Stimulated activated CD8-positive, alpha-beta memory T cell treated with anti-CD3 and anti-CD28 coated beads, Interleukin-15, amount 100 ng/mL, for 48 hours (primary cell): ENCODE measurements at places on chromosomes 12 and 14.
A peak's percentile ranks its signal among the peaks of the same experiment; 100 is the strongest.

GRCh38 chr12:62537551-62537950, 70.9 kb downstream of the MON2 start:
- DNase-seq, result no peak

DNA sequence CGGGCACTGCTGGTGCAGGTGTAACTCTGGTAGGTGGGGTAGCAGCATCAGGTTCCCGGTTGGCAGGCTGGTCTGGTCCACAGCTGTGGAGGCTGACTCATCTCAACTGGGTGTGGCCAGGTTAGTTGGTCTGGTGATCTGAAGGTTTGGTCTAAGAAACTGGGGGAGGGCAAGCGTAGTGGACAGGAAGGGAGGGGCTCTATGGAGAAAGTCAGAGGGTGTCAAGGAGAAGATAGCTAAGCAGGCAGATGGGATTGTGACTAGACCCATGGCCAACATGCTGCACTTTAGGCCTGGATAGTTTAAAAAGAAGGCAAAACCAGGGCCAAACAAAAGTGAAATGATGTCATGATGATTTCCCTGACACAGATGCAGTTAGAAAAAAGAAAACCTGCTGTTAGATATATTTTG, 7.9 kb downstream of the TRIM9 start:
- no peak for DNase-seq

DNA sequence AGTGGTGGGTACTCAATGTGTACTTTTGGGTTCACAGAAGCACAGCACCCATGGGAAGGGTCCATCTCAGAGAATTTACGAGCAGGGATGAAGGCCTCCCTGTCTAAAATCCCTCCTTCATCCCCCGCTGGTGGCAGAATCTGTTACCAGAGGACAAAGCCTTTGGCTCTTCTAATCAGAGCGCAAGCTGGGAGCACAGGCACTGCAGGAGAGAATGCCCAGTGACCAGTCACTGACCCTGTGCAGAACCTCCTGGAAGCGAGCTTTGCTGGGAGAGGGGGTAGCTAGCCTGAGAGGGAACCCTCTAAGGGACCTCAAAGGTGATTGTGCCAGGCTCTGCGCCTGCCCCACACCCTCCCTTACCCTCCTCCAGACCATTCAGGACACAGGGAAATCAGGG, 1.5 kb upstream of the GPR162 start:
- DNase-seq, result no peak

GRCh38 chr14:31543969-31544799, 17.0 kb upstream of the NUBPL start:
- no peak for DNase-seq

- DNase-seq, result no peak
Observed at GRCh38 chr14:96698960-96699539, 98.1 kb upstream of the VRK1 start.

DNA sequence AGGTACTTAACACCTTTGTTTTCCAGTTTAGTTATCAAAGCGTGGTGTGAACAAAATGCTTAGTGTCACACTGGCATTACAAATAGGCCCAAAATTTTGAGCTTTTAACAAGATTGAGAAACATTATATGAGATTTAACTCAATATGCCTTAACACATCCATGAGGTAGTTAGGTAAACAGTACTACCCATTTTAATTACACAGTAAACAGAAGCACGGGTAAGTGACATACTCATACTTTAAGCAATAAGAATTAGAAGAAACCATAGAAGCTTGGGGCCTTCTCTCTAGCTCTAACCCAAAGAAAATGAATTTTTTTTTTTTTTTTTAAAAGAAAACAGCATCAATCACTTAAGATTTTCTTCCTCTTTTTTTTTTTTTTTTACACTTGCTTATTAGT, 15.5 kb upstream of the PHLDA1 start:
- DNase-seq, result no peak

GRCh38 chr14:103546652-103547454, 15.6 kb downstream of the BAG5 start:
- DNase-seq, result peak; percentile 48

- no peak for DNase-seq
Observed at GRCh38 chr12:102249079-102249841, 51.6 kb upstream of the PMCH start.

- DNase-seq, result no peak
Observed at GRCh38 chr12:111088409-111088808, 168.0 kb upstream of the MYL2 start.

GRCh38 chr12:57248934-57249742, 1.8 kb downstream of the STAC3 start:
- DNase-seq, result no peak

DNA sequence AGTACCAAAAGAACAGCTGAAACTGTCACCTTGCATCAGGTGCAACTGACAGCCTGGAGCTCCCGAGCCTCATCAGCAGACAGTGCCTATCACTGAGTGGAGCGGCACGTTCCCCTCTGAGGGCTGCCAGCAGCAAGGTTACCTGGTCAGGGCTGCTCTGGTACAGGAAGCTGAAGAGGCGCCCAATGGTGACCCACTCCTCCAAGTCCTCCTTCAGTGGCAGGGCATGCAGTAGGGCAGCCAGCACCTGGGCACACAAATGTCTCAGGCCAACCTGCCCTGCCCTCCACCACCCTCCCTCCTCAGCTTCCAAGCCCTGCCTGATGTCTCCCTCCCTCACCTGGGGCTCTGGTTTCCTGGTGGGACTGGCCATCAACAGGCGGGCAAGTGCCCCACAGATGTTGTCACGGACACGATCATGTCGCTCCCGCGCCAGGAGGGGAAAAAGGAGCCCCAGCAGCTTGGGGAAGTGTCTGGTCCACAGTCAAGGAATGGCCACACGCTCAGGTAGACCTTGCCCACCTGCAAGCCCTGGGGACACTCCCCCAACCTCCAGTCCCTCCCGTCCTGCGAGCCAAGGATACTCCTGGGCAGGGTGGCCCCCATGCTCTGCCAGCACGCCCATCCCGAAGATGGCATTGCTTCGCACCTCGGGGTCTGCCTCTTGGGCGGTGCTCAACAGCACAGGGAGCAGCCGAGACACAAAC, 7.1 kb downstream of the IPO4 start:
- DNase-seq, result no peak

GRCh38 chr12:70121562-70121961, 121.7 kb upstream of the CNOT2 start:
- DNase-seq, result no peak

- DNase-seq, result no peak
Observed at GRCh38 chr14:31292937-31293616, 85.5 kb upstream of the HECTD1 start.

DNA sequence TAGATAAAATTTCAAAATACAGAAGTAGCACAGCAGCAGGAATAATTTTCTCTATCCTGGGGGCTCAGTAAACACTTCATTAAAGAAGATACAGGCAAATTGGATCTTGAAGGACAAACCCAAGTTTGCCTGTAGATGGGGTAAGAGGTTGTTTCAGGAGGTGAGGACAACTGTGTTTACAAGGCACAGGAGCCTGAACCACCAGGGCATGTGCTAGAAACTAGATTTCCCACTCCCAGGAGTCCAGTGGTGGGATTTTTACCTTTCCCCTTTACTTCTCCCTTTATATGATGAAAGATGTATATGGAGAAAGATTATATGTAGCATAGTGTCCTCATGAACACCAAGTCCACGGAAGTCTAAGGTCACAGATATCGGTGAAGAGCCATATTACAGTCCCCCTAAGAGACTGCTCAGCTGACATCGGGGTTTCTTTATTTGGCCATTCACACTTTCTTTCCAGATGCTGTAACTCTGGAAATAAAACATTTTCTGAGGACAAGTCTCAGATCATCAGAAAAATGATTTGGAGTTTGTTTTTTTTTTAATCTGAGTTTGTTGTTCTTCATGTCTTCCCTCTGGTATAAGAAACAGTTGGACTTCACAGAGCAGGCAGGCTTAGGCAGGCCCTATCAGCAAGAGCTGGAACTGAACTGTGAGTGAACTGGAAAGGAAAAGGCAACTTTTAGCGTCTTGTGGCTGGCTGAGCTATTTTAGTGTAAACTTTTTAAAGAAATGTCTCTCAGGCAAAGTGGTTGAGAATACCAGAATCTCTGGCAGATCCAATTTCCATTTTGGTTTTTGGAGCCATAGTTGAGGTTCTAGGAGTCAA, 8.0 kb upstream of the EVL start:
- no peak for DNase-seq

- no peak for DNase-seq
Observed at GRCh38 chr12:75766263-75767160, 255.1 kb upstream of the KRR1 start.
